Caudate nucleus (tissue), 63 donors: ENCODE measurements at places on chromosomes 7 and 10.

DNA sequence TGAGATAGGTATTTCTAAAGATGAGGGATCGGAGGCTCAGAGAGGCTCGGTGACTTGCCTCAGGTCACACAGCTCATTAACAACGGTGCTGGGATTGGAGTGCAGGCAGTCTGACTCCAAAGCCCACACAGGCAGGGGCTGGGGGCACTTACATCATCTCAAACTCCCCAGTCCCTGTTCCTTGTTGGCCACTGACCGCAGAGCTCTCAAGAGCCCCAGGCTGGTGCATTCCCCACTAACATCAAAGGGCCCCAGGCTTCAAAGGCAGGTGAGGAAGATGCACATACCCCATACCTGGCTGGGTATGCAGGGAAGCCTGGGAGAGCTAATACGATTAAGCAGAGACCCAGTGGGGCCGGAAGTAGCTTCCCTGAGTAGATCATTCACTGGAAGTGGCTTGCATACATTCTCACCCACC, 13.7 kb upstream of the NODAL start:
- DNase-seq, result no peak

GRCh38 chr10:89278900-89279392, 22.9 kb upstream of the IFIT2 start:
- no peak for DNase-seq

- no peak for DNase-seq
Measured at GRCh38 chr7:8177109-8177933, 84.6 kb downstream of the ICA1 start.

- DNase-seq, result no peak
Measured at GRCh38 chr10:90394311-90394710, 463.5 kb downstream of the HTR7 start.

DNA sequence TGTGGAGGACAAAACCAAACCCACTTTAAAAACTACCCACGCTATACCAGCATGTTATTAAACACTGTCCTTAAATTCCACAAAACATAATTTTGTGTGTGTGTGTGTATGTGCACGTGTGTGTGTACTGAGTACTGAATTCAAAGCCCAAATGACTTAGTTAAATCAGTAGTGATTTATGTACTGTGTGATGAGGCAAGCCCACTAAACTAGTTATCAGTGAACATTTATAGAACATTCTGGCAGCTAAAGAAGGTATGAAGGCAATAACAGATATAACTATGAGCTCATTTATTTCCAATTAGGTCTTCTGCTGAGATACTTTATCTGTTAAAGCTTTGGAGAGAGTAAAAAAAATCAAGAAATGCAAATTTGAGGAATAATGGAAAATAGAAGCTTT, 115.1 kb downstream of the CPED1 start:
- no peak for DNase-seq

- DNase-seq, result no peak
Measured at GRCh38 chr10:9823268-9823930, 1194.3 kb upstream of the CELF2 start.

DNA sequence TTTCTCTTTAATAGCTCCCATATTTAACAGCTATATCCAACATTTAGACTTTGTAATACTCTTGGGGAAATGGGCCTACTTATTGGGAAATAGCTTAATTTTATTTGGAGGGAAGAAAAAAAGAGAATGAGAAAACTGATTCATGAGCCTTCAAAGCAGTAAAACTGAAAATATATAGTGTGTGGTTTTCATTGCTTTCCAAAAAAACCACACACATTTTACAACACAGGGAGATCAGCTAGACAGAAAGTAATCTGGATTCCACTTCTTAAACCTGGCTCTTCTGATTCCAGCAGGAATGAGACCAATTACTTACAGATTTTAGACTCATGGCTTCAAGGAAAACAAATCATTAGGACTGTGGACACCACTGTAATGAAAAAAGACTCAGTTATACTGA, 48.7 kb downstream of the CH25H start:
- no peak for DNase-seq

DNA sequence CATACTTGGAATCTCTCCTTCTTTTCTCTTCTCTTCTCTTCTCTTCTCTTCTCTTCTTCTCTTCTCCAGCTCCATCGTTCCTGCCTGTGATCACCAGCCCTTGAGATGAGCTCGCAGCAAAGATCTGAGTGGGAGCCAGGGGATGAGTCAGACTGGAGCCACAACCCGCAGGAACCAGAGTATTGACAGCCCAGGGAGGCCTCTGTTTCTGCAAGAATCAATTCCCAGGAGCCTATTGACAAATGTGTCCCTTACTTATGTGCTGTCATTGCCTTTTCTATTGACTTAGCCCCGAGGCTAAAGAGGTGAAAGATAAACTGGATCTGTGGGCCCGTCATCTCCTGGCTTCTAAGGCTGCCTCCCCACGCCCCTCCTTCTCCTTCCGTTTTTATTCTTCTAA, 13.1 kb upstream of the HABP2 start:
- DNase-seq, result no peak

DNA sequence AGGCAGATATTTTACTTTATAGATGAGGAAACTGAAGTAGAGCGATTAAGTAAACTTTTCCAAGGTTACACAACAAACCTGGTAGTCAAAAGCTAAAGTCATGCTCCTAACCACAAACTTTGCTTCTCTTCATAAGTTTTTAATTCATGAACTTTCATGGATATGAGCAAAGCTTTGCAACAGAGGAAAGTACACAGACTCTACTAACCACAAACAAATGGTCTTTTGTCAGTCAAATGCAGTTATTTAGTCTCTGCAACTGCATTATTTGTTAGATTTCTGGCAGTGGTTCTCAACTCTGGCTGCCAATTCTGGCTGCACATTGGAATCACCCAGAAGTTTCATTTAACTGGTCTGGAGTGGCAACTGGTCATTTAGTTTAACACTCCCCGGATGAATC, 140.6 kb upstream of the TMEM168 start:
- peak; percentile 16 for DNase-seq

GRCh38 chr7:111937163-111937562, 269.0 kb downstream of the DOCK4 start:
- DNase-seq, result no peak

GRCh38 chr7:100476101-100476780, 2.8 kb downstream of the TSC22D4 start:
- DNase-seq, result no peak

GRCh38 chr10:76621886-76622620, 1015.6 kb downstream of the KCNMA1 start:
- DNase-seq, result no peak

- DNase-seq, result no peak
Measured at GRCh38 chr7:27992097-27992496, 188.5 kb downstream of the JAZF1 start.

- no peak for DNase-seq
Measured at GRCh38 chr7:84247591-84247990, 53.0 kb upstream of the SEMA3A start.

DNA sequence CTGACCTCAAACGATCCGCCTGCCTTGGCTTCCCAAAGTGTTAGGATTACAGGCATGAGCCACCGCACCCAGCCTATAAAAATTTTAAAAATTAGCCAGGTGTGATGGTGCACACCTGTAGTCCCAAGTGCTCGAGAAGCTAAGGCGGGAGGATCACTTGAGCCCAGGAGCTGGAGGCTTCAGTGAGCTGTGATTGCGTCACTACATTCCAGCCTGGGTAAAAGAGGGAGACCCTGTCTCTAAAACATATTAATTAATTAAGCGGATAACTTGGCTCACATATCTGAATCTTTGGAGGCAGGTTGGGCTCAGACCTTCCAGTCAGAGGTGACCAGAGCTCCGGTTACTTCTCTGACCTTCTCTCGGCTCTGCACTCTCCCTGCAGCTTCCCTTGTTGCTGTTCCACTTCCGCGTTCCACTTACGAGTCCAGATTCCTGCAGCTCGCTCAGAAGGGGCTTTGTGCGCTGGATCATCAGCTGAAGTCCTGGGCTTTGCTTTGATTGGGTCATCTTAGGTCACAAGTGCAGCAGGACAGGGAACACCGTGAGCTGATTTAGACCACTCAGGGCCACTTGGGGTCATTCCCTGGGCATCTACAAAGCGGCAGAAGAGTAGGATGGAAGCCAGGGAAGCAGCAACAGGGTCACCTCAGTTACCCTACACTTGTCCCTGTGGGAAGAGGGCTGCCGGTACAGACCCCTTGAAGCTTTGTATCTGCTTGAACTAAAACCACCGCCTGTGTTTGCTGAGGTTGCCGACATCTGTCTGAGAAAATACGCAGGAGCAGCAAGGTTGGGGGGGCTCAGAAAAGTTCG, 2.0 kb upstream of the ARPC1B start:
- no peak for DNase-seq
